ENCODE measurements at places on chromosomes 13 and 19.

DNA sequence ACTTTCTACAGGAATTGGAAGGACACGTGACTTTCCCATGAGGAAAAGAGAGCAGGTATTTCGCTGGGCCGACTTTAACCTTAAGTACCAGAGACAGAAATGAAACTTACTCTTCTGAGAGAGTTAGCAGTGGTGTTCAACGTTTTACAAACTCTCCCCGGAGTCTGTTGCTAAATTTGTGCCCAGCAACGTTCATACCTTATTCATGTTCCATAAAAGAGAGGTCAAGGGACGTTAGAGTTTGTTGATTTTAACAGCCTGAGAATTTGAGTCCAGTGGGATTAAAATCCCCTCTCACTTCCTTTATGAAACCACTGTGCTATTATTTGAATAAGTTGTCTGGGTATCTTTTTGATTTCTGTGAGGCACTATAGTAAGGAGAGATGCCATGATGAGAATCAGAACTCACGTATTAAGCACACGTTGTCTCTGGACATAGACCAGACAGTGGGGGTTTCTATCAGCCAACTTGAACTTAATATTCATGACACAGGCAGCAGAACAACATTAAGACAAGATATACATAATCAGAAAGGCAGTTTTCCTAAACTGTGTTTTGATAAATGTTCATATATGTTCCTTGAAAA, 33.4 kb downstream of the SPRY2 start:
- DNase-seq = no peak

GRCh38 chr13:35992964-35993363, 138.2 kb downstream of the DCLK1 start:
- DNase-seq = no peak

GRCh38 chr13:19658831-19659230, 25.4 kb downstream of the MPHOSPH8 start:
- no peak for DNase-seq

DNA sequence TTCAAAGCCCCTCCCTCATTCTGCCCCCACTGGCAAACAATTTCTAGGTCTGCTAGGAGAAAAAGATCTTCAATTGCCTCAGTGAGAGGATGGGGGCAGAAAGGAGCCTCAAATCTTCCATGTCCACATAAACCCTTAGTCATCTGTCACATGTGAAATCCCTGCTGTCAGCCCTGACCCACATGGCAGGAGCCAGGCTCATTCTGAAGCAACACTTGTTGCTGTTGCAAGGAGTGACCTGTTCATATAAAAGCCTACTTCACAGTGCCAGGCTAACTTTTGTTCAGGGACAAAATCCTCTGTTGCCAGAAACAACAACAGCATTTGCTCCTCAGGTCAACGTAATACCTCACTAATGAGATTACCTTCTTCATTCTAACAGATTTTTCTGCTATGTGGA, 70.5 kb downstream of the IRS2 start:
- DNase-seq = no peak

- DNase-seq = no peak
Observed at GRCh38 chr13:33072282-33072681, 56.1 kb downstream of the KL start.

GRCh38 chr13:79870123-79870522, 389.2 kb downstream of the NDFIP2 start:
- no peak for DNase-seq

DNA sequence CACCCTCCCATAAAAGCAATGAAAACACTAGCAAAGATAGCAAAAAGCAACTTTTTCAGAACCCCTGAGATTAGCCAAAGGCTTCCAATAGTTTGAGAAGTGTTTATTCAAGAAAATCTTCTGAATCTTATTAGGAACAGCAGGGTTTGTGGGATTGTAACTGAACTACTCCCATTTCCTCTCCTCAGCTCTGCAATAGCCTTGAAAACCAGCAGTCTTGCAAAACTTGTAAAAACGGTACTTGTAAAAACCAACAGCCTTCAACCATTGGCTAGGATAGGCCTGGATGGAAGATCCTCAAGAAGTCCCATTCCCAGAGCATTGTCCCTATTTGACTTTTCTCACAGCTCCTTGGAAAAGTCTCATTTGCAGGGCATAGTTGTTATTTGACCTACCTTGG, 12.1 kb downstream of the RNASEH2B start:
- DNase-seq = no peak

DNA sequence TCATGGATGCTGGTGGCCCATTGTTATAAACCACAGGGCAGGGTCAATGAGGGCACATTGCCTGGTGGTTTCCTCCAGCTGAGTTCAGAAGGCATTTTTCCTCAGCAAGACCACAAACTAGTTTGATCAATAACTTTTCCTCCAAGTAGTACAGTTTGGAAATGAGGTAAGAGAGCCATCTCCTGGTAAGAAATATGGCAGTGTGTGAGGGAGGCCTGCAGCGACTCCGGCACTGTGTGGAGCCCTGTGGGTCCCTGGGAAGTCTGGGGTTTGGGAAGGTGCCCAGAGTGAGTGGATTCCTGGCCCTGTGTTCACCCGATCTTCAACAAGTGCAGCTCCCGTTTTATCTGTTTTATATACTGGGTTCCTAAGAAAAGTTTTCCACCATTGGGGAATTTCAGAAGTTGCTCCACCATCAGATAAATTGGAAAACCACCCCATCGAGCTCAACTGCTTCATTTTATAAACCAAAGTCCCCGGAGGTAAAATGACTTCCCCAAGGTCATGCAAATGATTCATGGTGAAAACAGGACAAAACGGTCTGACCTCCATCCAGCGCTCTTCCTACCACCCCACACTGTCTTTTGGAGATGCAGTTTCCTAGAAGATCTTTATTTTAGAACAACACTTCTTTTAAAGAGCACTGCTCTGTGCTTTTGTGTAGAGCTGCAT, 148.4 kb downstream of the KATNAL1 start:
- DNase-seq = peak; percentile 29

DNA sequence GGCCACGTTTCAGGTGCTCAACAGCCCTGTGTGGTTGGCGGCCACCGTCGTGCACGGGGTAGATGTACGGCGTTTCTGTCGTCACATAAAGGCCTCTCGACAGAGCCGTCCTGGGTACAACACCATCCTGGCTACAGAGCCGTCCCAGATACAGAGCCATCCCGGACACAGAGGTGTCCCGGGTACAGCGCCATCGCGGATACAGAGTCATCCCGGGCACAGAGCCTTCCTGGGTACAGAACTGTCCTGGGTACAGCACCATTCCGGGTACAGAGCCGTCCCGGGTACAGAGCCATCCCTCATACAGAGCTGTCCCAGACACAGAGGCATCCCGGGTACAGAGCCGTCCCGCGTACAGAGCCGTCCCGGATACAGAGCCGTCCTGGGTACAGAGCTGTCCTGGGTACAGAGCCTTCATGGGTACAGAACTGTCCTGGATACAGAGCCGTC, 222.7 kb upstream of the SOX1 start:
- DNase-seq = no peak

DNA sequence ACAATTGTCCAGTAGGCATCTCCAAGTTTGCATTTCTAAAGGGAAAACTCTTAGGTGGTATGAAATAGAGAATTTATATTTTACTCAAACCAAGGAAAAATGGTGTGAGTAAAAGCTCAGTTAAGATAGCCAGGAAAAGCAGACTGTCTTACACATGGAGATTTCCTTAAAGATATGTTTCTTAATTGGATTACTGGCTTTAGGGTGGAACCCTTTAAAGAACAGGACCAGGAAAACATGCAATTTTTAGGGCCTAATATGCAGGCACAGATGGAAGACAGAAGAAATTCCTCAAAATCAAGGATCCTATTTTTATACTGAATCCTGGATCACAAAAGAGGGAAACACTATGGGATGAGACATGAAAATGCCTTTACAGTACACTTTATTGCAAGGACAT, 100.3 kb upstream of the PCDH17 start:
- DNase-seq = no peak

GRCh38 chr13:112990783-112991182, 21.8 kb downstream of the MCF2L start:
- no peak for DNase-seq

DNA sequence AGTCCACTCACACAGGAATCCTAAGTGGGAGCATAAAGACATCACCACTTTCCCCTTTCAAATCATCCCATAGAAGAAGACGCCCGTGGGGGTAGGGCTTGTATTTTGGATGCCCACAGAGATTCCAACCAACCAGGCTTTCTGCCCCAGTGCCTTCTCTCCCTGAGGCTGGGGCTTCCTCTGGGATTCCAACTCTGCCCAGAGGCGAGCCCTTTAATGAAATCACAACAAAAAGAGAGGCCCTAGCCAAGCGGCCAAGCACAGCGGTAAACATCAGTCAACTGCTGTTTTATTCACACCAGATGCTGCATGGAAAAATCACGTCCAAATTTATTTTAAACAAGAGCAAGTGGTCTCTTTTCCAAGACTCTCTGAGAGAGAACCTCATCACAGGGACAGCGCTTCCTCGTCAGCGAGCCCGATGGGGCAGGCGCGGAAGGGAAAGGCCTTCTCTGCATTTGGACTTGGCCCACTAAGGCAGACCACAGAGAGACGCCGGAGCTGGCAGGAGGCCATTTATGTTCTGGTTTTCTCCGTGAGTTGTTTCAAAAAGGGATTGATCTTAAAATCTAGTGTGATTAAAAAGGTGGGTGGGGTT, 31.5 kb downstream of the ADPRHL1 start:
- DNase-seq = no peak

- no peak for DNase-seq
Observed at GRCh38 chr13:27980280-27980998, 8.1 kb downstream of the URAD start.

DNA sequence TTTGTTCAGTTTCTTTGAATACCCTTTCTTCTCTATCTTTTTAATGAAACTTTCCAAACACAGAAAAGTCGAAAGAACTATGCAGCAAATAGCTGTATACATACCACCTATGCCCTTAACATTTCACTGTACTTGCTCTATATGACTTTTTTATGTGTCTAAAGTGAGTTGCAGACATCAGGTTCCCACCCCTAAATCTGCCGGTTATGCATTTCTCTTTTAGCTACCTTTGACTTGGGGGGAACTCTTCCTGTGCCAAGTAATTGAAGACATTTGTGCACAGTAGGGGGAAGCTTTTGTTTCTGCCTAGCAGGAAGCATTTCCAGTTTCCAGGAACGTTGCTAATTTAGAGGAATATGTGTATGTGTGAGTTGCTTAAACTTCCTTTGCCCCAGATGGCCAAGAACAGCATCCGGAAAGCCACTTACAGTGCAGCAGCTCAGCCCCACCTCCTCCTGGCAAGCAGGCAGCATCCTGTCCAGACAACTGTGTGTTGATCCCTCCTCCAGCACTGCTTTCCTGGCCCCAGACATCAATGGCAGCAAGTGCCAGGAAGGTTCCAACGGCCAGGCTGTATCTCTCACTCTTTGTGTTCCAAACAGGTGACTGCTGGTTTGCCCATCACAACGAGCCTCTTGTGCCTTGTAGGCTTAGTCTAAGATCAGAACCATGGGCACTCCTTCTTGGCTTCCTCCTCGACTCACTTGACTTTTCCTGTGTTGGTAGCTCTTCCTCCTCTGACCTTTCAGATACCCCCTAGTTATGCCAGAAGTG, 14.7 kb upstream of the GRAMD1A start:
- DNase-seq = peak; percentile 61

GRCh38 chr13:65679240-65679639, 1550.9 kb downstream of the PCDH9 start:
- no peak for DNase-seq

GRCh38 chr13:33940898-33941297, 122.9 kb downstream of the RFC3 start:
- no peak for DNase-seq

DNA sequence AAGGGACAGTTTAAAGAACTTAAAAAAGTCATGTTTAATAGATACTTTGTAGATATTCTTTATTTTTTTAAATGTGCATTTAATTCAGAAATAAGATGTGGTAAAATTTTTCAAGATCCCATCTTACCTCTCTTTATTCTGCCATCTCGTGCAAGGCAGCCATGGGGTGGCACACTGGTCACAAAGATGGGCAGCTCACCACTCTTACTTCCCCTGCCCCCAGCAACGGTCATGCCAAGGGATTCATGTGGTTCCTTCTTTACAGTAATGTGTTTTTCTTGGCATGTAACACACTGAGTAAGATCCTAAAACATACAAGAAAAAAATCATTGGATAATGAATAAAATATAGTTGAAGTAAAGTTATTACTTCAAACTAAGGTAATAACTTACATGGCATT, 64.2 kb downstream of the LNX2 start:
- DNase-seq = peak; percentile 7

- DNase-seq = no peak
Observed at GRCh38 chr13:36543671-36544070, 111.4 kb downstream of the CCNA1 start.

DNA sequence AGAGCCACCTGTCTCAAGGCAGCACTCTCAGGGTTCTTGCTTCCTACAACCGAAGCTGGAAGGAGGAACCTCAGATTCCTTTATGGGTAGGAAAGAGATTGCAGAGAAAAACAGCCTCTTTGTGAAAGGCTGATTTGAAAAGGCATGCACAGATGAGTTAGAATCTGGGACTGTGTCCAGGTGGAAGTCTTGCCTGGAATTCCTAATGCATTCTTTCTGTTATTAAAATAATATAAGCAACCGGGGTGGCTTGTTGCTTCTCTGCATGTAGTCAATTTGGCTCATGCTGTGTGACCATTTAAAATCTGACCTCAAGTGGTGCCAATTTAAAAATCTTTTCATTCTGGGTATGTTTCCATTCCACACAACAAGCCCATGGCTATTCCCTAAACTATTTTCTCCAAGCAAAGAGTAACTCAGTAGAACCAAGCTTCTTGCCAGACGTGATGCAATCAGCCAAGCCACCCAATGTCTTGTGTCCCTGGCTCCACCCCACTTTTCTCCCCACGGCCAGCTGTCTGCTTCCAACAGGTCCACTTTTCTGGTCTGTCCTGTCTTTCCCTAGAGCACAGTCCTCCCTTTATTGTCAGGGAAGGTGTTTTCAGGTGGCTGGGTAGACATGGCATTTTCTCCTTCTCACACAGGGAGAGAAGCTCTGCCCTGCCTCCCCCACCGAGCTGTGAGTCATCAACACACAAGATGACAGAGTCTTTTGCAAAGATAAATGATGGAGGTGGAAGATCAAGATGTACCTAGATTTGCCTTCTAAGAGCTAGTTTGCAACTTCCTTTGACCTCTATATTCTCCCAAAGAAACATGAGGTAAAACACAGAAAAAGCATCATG, 394.3 kb downstream of the FOXO1 start:
- peak; percentile 65 for DNase-seq

- no peak for DNase-seq
Observed at GRCh38 chr19:15517778-15518177, 9.5 kb downstream of the CYP4F22 start.

GRCh38 chr13:113489549-113490495, 689 bp downstream of the DCUN1D2 start:
- peak; percentile 36 for DNase-seq

DNA sequence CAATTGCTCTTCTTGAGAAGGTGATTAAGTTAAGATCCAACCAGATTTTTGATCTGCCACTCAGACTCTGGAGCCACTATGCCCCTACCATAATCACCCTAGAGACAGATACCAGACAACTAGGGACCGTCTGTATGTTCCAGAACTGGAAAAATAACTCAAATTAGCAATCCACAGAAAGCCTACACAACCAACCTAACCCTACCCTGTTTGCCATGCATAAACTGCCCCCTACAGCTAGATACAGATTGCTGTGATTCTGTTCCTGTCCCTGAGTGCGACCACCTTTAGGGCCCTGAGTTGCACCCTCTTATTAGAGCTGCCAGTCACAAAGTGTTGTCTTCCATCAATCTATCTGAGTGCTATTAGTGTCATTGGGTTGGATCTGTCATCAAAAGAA, 929.8 kb upstream of the SLITRK1 start:
- DNase-seq = no peak

- no peak for DNase-seq
Observed at GRCh38 chr13:44388427-44389059, 14.9 kb downstream of the SERP2 start.

- no peak for DNase-seq
Observed at GRCh38 chr13:25756912-25757311, 294.9 kb downstream of the SHISA2 start.

- DNase-seq = no peak
Observed at GRCh38 chr13:31537052-31537451, 202.3 kb upstream of the RXFP2 start.
